ENCODE measurements at places on chromosomes 13 and 19.

DNA sequence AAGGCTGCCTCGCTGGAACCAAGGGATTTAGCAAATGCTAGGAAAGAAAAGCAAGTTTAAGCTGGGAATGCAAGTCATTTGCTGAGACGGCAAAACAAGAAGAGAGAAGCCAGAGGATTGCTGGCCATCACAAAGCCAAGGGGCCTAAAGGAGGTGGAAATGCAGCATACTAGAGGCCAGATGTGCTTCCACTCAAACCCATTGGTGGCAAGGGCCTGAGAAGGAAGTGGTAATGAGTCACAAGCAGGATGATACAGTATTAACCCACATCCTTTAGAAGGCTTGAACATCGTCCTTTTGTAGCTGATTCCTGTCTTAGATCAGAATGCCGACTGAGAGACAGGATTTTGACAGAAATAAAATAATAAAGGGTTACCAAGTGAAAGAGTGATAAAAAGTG lies 68.2 kb downstream of the ITGBL1 start:
- no peak overlapping the region for H3K4me3 ChIP-seq
- H3K36me3 ChIP-seq, result no peaks in the 10 kb centered on the region
- H3K27me3 ChIP-seq, result no peaks in the 10 kb centered on the region

DNA sequence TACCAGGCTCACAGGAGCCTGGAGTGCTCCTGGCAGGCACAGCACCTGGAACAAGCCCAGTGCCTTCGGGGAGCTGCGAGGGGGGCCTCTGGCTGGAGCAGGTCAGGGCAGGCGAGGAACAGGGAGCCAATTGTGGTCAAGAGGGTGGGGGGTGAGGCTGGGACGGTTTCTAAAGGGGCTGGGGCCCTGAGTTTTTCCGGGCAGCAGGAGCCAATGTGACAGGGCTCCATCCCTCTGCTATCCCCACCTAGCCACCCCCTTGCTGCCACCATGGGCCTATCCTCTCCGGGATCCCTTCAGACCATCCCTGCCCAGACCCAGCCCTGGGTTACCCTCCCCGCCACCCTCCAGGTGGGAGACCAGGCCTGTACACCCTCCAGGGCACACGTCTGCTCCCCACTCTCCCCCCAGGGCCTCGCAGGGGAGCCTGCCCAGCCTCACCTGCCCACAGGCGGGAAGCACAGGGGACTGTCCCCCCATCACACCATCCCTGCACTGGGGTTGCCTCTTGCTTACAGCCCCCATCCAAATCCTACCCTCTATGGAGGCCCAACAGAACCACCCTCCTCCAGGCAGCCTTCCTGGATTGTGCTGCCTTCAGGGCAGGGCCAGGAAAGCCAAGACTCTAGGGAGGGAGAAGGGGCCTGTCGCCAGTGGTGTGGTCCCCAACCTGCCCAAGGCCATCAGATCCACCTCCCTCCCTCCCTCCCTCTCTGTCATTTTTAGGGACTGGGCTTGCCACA lies 121.0 kb downstream of the URI1 start:
- no peak overlapping the region for H3K27ac ChIP-seq
- H3K4me1 ChIP-seq, result no peaks in the 10 kb centered on the region
- H3K4me3 ChIP-seq, result no peak overlapping the region
- DNase-seq, result no peak
- H3K27me3 ChIP-seq, result peaks cover 9% of the 10 kb centered on the region
- H3K36me3 ChIP-seq, result no peaks in the 10 kb centered on the region

GRCh38 chr13:27830010-27830409 lies 37.7 kb downstream of the GSX1 start:
- peaks cover 18% of the 10 kb centered on the region for H3K27me3 ChIP-seq
- H3K27ac ChIP-seq, result peak overlapping the region; percentile 6
- peak; percentile 56 for DNase-seq
- H3K36me3 ChIP-seq, result no peaks in the 10 kb centered on the region
- peak overlapping the region; percentile 14 for H3K4me3 ChIP-seq
- peaks cover 2% of the 10 kb centered on the region for H3K4me1 ChIP-seq

DNA sequence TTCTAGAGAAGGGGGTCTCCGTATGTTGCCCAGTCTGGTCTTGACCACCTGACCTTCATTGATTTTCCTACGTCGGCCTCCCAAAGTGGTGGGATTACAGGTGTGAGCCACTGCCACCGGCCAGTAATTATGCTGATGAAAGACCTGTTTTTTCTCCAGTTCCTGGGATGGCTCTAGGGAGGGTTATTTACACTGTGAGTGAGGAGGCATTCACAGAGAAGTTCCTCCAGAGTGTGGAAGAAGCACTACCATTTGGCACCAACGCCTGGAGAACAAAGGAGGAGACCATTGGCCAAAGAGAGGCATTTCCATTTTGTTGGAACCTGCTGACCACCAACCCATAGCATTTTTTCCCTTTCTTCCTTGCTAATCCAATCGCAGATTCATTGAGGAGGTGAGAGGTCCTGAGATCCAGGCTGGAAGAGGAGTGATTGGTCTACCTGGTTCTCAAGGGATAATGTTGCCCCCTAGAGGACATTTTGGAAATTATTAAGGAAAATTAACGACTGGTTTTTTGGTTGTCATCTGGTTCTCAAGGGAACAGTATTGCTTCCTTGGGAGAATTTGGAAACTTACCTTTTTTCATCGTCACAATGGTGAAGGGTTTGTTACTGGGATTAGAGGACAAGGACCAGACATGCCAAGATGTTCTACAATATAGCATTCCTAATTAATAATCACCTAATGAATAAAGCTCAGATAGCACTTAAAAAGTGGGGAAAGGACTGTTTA lies 5.5 kb upstream of the SAE1 start:
- no peaks in the 10 kb centered on the region for H3K36me3 ChIP-seq
- no peak overlapping the region for H3K27ac ChIP-seq
- DNase-seq, result peak; percentile 54

DNA sequence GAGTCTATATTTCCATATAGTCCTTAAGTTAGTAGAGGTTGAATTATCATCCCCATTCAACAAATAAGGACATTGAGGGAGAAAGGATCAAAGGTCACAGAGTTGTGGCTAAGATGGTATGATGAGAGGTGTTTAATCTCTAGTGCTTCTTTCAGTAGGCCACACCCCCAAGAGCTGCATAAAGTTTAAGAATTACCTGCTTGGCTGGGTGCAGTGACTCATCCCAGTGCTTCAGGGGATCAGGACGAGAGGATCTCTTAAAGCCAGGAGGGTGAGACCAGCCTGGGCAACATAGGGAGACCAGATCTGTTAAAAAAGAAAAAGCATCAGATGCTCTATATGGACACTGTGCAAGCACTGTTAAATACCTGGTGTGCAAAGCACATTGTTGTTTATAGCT lies 560.0 kb upstream of the KLHL1 start:
- no peak overlapping the region for H3K27ac ChIP-seq
- no peak for DNase-seq
- H3K27me3 ChIP-seq, result no peaks in the 10 kb centered on the region

DNA sequence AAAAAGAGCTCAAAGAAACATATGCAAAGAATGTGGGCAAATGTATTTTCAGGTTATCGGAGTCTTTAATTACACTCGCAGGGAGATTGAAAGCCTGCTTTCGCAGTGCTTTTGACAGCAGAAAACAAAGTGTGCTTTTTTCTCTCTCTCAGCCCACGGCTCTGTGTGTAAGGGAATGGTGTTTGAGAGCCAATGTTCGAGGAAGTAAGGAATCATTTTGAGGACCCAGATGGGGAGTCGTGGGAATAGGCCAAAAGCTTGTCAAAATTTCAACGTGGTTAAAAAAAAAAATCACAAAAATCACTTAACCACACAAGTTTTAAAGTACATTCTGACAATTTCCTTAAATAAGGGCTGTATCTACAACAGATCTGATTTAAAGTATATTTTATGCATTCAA lies 197.1 kb upstream of the IRS2 start:
- no peak overlapping the region for H3K4me3 ChIP-seq
- no peak overlapping the region for H3K27ac ChIP-seq
- no peak for DNase-seq
- no peaks in the 10 kb centered on the region for H3K4me1 ChIP-seq
- no peaks in the 10 kb centered on the region for H3K36me3 ChIP-seq

GRCh38 chr19:4971424-4971793 lies 2.5 kb downstream of the KDM4B start:
- no peaks in the 10 kb centered on the region for H3K36me3 ChIP-seq
- H3K27ac ChIP-seq, result no peak overlapping the region
- no peaks in the 10 kb centered on the region for H3K27me3 ChIP-seq

- no peaks in the 10 kb centered on the region for H3K4me1 ChIP-seq
- no peaks in the 10 kb centered on the region for H3K36me3 ChIP-seq
- H3K4me3 ChIP-seq, result no peak overlapping the region
- no peak for DNase-seq
- H3K27me3 ChIP-seq, result no peaks in the 10 kb centered on the region
Measured at GRCh38 chr13:113428871-113429607, 24.2 kb downstream of the ADPRHL1 start.

GRCh38 chr19:2616741-2617392 lies 85.6 kb downstream of the GNG7 start:
- H3K27ac ChIP-seq, result no peak overlapping the region
- peaks cover 5% of the 10 kb centered on the region for H3K4me1 ChIP-seq
- no peaks in the 10 kb centered on the region for H3K36me3 ChIP-seq
- H3K27me3 ChIP-seq, result peaks cover 11% of the 10 kb centered on the region
- no peak for DNase-seq

- peak within 1 kb of the TSS; percentile 89 for H3K27ac ChIP-seq
- no peaks in the 10 kb centered on the region for H3K27me3 ChIP-seq
- H3K4me3 ChIP-seq, result peak within 1 kb of the TSS; percentile 40
- H3K36me3 ChIP-seq, result peaks cover 13% of the 10 kb centered on the region
- H3K4me1 ChIP-seq, result peaks cover 30% of the 10 kb centered on the region
- peak; percentile 62 for DNase-seq
Measured at GRCh38 chr19:32869369-32869965, at the start of gene SLC7A9. Gene SLC7A9 (minus strand): TSS chr19:32869767. CDS start chr19:32868534, 1,233 bp downstream.

GRCh38 chr13:110957181-110957884 lies 42.5 kb upstream of the ANKRD10 start:
- H3K4me1 ChIP-seq, result no peaks in the 10 kb centered on the region
- no peaks in the 10 kb centered on the region for H3K27me3 ChIP-seq

- H3K27me3 ChIP-seq, result peaks cover 76% of the 10 kb centered on the region
- H3K27ac ChIP-seq, result no peak overlapping the region
- peaks cover 4% of the 10 kb centered on the region for H3K36me3 ChIP-seq
- no peak for DNase-seq
Measured at GRCh38 chr19:13094771-13095392, 7.8 kb downstream of the LYL1 start.

GRCh38 chr13:90868321-90868920 lies 479.1 kb upstream of the MIR17HG start:
- H3K27me3 ChIP-seq, result no peaks in the 10 kb centered on the region
- H3K27ac ChIP-seq, result no peak overlapping the region
- H3K4me1 ChIP-seq, result peaks cover 2% of the 10 kb centered on the region
- H3K4me3 ChIP-seq, result no peak overlapping the region

DNA sequence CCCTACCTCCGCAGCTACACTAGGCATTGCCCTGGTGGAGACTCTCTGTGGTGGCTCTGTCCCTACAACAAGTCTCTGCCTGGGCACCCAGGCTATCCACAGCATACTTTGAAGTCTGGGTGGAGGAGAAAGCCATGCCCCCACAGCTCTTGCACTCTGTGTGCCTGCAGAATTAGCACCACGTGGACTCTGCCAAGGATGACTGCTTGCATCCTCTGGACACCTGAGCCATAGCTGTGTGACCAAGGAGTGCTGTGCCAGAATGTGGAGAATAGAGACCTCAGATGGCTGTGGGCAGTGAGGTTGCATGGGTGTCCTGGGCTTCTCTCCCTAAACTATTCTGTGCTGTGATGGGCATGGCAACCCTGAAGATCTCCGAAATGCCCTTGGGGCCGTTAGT lies 21.2 kb upstream of the MCF2L start:
- no peak overlapping the region for H3K27ac ChIP-seq
- no peaks in the 10 kb centered on the region for H3K27me3 ChIP-seq
- DNase-seq, result no peak
- H3K4me3 ChIP-seq, result no peak overlapping the region
- H3K4me1 ChIP-seq, result peaks cover 9% of the 10 kb centered on the region
- no peaks in the 10 kb centered on the region for H3K36me3 ChIP-seq

GRCh38 chr13:21670883-21671619 lies at the start of gene FGF9:
Gene FGF9 (plus strand): TSS chr13:21671073. CDS start chr13:21671913, 840 bp downstream.
- no peaks in the 10 kb centered on the region for H3K36me3 ChIP-seq
- H3K4me1 ChIP-seq, result peaks cover 6% of the 10 kb centered on the region
- peaks cover 32% of the 10 kb centered on the region for H3K27me3 ChIP-seq

GRCh38 chr13:113584205-113584869 lies at the start of gene TFDP1:
Gene TFDP1 (plus strand): TSS chr13:113584753. CDS start chr13:113585838, 1,085 bp downstream.
- peaks cover 28% of the 10 kb centered on the region for H3K36me3 ChIP-seq
- peak within 1 kb of the TSS; percentile 44 for H3K4me3 ChIP-seq
- peak; percentile 91 for DNase-seq
- H3K27ac ChIP-seq, result no peak within 1 kb of the TSS
- peaks cover 17% of the 10 kb centered on the region for H3K4me1 ChIP-seq

DNA sequence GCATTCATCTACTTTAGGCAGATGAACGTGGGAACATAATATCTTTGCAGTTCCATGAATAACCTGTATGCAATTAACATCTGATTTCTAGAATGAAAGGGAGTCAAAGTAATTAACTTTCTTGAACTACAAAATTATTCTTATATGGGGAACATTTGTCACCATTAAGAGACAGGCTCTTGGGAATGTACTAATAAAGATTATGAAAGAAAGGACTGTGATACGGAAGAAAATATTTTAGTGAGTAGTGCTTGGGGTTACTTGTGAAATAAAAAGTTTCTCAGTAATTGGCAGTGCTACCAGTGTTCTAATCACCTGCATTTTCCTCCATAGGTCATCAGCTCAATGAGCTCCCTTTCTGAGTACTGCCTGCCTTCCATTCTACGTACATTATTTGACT lies 85.4 kb downstream of the FRY start:
- DNase-seq, result no peak
- no peaks in the 10 kb centered on the region for H3K36me3 ChIP-seq
- no peak overlapping the region for H3K27ac ChIP-seq
- H3K4me1 ChIP-seq, result no peaks in the 10 kb centered on the region
- no peak overlapping the region for H3K4me3 ChIP-seq

DNA sequence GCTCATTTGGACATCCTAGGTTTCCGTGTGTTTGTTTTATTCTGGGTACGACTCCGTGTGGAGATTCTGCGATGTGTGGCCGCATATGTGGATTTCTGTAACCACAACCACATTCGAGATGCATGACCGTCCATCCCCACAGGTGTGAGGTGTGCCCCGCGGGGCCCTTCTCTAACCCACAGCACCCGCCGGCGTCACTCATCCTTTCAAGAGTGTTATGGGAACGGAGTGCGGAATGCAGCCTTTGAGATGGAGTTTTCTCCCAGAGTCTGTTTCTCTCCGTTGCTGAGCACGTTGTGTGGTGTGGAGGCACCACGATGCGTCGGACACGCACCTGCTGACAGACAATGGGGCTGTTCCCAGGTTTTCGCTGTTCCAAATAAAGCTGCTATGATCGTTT lies 40.0 kb downstream of the C13orf46 start:
- no peak overlapping the region for H3K4me3 ChIP-seq
- no peaks in the 10 kb centered on the region for H3K27me3 ChIP-seq
- H3K4me1 ChIP-seq, result peaks cover 28% of the 10 kb centered on the region
- no peaks in the 10 kb centered on the region for H3K36me3 ChIP-seq
- H3K27ac ChIP-seq, result no peak overlapping the region
- no peak for DNase-seq

- no peaks in the 10 kb centered on the region for H3K27me3 ChIP-seq
- H3K36me3 ChIP-seq, result peaks cover 45% of the 10 kb centered on the region
- peaks cover 83% of the 10 kb centered on the region for H3K4me1 ChIP-seq
- H3K27ac ChIP-seq, result peak overlapping the region; percentile 68
- DNase-seq, result peak; percentile 47
Measured at GRCh38 chr19:38667661-38668171, 20.3 kb downstream of the ACTN4 start.

GRCh38 chr13:59976856-59977255 lies 186.9 kb downstream of the DIAPH3 start:
- H3K27ac ChIP-seq, result no peak overlapping the region
- DNase-seq, result no peak
- H3K4me1 ChIP-seq, result peaks cover 19% of the 10 kb centered on the region
- H3K36me3 ChIP-seq, result no peaks in the 10 kb centered on the region

Measured in large intestine (tissue), 12 donors.